ENCODE measurements at places on chromosomes 6 and 20.

DNA sequence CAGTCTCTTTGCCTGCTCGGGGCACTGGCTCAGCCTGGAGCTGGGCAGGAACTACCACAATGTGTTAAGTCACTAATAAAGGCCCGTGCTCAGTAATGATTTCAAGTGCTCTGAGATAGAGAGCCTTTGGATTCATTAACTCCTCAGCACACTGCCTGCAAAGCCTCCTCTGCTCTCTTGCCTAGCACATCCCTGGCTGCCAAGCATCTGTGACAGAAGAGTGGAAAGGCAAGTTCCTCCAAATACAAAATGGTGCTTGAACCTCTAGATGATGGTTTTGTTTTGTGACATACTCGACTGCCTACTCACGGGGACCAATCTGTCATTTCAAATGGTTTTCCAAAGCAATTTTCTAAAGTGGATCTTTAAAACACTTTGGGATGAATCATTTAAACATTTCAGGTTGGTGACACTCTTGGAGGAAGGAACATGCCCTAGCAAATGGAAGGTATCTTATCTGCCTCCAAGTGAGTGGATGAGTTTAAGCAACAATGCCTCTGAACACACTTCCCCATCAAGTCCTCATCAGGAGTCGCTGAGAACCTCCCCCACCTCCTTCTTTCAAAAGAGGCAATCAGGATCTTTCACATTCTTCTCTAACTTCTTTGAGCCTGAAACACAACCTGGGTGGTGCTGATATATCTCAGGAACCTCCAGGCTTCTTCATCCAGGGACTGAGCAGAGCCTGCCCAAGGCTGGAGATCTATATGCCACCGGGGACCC, 35.8 kb downstream of the METTL24 start:
- DNase-seq = no peak

- DNase-seq = no peak
Measured at GRCh38 chr20:35586751-35587425, 28.7 kb upstream of the SPAG4 start.

- DNase-seq = no peak
Measured at GRCh38 chr6:157225575-157225995, 97.7 kb downstream of the TMEM242 start.

- DNase-seq = peak; percentile 83
Measured at GRCh38 chr20:1802385-1803060, 92.7 kb upstream of the SIRPA start.

DNA sequence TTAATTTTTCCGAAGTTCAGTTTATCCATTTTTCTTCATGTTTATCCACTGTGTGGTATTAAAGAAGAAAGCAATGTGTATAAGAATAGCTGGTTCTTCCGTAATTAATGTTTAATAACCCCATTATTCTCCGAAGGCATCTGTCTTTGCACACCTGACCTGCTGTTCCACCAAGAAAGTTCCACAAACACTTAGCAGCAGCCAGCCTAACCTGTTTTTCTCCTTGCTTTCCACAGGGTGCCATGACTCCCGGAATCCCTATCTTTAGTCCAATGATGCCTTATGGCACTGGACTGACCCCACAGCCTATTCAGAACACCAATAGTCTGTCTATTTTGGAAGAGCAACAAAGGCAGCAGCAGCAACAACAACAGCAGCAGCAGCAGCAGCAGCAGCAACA, 7.4 kb downstream of the TBP start:
- DNase-seq = no peak

GRCh38 chr20:61346996-61347395, 94.9 kb downstream of the CDH4 start:
- DNase-seq = no peak

DNA sequence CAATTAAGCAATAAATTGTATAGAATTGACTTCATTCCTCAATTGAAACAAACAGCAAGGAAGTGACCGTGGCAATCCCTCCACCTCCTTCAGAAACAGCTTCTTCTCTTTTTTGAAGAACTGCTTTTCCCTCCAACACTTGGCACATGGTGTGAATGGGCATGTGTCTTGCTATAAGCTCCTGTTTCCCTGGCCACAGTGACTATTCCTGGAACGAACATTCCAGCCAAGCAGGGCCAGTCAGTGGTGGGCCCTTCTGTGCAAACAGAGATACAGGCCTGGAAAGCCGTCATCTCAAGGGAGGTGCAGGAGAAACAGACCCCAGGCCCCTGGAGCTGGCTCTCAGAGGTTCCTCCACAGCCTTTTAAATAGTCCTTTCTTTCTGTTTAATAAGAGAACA, 6.9 kb downstream of the TXNDC5 start:
- DNase-seq = no peak

DNA sequence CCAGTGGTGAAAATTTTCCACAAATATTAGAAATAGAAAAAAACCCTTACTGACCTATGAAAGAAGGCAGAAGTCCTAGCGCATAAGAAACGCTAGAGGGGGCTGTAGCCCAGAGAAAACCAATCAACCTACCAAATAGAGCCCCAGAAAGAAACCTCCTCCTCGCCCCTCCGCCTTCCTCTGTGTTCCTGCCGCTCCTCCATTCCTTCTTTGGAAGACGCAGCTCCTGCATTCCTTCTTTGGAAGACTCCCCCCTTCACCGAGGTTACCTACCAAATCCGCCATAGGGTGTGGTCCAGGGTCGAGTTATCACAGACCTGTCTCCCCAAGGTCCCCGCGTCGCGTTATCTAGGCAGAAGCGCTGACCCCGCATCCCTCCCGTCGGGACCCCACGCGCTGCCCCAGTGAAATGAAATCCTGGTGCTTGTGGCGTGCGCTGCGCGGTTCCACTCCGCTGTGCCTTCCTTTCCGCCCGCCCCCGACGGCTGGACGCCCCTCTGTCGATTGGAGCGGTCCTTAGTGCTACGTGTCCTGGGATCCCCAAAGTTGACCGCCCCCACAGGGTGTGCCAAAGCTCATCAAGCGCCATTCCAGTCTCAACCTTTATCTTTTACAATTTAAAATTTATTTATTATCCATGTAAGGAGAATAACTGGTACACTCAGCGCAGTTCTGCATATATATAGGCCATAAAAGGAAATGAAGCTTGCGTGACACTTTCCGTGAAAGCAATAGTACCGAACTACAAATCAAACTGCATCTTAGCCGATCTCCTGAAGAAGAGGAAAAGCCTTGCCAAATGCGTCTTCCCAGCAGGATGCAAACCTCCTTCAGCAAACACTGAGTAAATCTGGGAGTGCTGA, 13.0 kb downstream of the RPP21 start:
- DNase-seq = peak; percentile 80

- no peak for DNase-seq
Measured at GRCh38 chr6:30819297-30819917, 64.9 kb upstream of the DDR1 start.

DNA sequence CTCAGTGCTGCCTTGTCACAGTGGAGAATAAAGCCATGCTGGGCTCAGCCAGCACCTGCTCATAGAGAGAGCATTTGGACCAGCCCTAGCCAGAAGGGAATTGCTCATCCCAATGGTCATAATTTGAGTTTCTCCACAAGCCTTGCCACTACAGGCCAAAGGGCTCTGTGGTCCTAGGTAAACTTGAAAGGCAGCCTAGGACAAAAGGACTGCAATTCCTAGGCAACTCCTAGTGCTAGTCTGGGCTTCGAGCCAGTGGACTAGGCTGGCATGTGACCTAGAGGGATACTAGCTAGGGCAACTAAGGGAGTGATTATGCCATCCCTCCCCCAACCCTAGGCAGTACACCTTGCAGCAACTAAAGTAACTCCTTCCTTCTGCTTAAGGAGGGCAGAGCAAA, 516.2 kb downstream of the BCKDHB start:
- DNase-seq = no peak

DNA sequence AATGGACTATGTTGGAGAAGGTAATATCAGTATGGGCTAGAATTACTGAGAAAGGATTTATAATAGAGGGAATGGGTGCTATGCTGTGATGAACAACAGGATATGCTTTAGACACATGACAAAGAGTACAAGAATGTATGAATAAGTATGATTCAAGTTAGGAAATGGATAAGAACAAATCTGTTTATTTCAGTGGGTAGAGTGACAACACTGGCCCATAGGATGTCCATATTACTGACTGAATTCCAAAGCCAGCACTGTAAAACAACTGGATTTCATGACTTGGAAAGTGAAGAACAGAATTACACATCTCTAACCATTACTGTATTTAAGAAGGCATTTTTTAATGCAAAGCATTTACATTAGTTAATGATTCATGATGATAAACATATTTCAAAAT, 35.9 kb downstream of the EPM2A start:
- peak; percentile 38 for DNase-seq

GRCh38 chr20:5947276-5947675, 3.1 kb downstream of the TRMT6 start:
- DNase-seq = no peak

DNA sequence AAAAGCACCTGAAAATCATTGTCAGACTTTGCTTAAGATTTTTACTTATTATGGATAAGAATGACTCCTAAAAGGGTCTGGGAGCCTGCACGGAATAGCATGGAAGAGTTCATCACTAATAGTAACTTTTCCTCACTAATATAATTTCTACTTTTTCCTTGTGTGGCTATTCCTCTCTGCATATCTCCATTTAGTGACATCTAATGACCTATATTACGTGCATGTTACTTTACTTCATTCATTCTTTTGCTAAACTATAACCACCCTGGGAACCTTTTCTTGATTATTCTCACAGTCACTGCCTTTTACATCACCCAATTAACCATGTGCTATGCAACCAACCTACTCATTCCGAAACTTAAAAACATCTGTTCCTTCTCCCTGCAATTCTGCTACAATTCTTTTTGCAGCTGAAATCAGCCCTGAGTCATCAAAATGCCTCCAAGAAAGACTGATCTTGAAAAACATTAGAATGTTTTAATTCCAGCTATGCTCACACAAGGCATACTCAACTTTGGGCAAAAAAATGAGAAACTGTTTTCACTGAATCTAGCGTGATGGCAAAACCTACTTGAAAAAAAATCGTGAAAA, 313.3 kb downstream of the RNGTT start:
- DNase-seq = peak; percentile 84

DNA sequence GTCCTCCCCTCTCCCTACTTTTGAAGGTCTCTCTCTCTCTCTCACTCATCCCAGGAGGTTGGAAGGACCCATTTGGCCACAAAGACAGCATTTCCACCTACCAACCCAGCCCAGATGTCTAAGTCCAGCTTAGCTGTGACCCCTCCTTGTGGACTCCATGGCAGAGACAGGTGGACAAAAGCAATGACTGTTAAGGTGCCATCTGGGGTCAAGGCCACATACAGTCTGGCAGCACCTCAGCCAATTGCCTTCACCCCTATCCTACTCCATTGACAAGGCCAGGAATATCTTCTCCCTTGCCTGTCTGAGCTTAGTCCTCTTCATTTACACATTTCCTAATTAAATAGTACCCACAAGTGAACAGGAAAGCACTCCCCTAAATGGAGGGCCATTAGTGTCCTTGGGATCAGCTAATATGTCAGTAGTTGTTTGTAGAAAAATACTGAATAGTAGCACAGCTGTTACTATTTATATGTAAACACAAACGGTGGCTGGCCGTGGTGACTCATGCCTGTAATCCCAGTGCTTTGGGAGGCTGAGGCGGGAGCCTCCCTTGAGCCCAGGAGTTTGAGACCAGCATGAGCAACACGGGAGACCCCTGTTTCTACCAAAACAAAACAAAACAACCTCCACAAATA, 28.8 kb downstream of the GCM1 start:
- DNase-seq = peak; percentile 79

DNA sequence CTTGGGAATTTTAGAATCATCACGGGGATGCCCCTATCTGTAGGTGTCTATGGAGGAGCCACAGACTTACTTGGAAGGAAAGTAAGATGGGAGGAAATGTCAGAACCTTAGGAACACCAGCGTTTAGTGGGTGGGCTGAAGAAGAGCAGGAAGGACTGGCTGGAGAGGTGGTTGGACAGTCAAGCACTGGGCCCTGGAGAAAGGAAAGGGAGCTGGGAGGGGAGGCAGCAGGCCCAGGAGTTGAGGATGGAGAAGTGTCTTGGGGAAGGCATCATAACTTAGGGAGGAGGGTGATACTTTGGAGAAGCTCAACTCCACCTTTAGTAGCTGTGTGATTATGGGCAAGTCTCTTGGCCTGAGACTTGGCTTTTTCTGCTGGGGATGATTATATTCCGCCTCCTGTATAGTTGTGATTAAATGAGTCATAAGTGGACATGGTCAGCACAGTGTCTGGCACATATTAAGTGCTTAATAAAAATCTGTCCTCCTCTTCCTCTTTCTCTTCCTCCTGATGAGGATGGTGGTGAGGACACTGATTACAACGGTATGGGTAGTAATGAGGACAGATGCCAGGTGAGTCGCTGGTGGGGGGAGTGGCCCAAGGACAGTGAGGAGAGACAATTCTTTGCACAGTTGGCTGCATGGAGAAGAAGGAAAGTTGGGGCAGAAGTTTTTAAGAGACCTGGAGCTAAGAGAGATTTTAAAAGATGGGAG, 125.7 kb downstream of the TOX2 start:
- no peak for DNase-seq

DNA sequence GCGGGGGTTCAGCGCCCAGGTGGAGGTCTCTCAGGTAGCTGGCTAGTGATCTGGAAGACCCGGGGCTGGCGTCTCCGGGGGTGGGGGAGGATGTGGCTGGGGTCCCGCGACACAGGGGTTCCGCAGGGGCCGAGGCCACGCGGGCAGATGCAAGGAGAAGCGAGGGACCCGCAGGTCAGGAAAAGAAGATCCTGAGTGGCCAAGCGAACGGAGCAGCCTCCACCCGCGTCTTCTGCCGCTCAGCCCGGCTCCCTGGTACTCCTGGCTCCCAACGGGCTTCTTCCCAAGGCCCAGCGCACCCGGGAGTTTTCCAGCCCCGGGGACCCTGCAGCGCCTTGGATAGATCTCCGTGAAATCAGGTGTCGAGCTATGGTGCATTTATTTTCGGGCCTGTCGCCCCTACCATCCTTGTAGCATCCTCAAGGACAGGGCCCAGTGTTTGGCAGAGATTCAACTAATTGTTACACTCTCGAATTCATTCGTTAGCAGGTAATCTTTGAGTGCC, 682 bp upstream of the CHD6 start:
- DNase-seq = peak; percentile 42

DNA sequence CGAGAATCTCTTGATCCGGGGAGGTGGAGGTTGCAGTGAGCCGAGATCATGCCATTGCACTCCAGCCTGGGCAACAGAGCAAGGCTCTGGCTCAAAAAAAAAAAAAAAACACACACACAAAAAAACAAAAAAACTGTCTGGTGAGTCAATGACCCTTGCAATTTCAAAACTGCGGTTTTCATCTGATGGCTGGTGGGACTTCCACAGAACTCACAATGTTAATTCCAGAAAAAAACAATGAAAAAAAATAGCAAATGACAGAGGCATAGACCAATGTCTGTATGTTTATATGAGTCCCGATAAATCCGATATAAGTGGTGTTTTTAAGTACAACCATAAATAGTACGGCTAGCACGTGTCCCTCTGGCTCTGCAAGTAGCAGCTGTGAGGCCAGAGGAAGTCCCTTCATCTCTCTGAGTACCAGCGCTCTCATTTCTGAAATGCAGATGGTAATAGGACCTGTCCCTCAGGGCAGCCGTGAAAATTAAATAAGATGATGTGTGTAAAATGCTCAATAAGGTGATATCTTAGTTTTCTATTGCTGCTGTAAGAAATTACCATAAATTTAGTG, 21.9 kb upstream of the PTPN1 start:
- no peak for DNase-seq

DNA sequence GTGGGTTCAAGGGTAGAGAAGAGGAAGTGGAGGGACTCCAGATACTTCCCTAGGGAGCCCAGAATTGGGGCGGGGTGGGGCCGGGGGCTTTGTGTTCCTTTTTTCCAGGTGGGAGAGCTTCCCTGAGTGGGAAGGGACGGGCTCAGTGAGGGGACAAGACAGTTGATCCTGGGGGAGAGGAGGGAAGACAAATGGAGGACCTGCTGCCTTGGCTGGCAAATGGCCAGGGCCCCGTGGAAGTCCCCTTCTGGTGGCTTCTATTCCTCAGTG, 2.6 kb downstream of the CTSZ start:
- no peak for DNase-seq
